Keratinocyte (primary cell): ENCODE measurements at places on chromosomes 1 and 21. TPM values are rescaled to one million over a fixed set of nuclear protein-coding genes. Genes with fewer than 3 reads are reported as not detected.

NFYC gene
- 32.4 to 48.5 TPM (median 35.4 TPM) in 3 replicates for polyA plus RNA-seq

PTPRC gene
- 0.37 TPM in 1 of 3 replicates, not detected in the others for polyA plus RNA-seq

EPHB2 gene
- polyA plus RNA-seq = 0.09 to 0.82 TPM (median 0.10 TPM) in 3 replicates

ZSCAN20 gene
- polyA plus RNA-seq = 2.1 to 3.1 TPM (median 2.7 TPM) in 3 replicates

UTS2 gene
- polyA plus RNA-seq = not detected in 3 replicates
